ENCODE measurements at places on chromosomes 16 and 17.

- no peak for DNase-seq
Measured at GRCh38 chr17:57527221-57528057, 217.7 kb downstream of the CCDC182 start.

GRCh38 chr16:5444189-5444588 is 346.6 kb upstream of the EEF2KMT start:
- no peak for DNase-seq

GRCh38 chr17:81264640-81265039 is 25.5 kb downstream of the NDUFAF8 start:
- DNase-seq, result no peak

- DNase-seq, result peak; percentile 34
Measured at GRCh38 chr17:7833011-7833794, 814 bp upstream of the KDM6B start.

DNA sequence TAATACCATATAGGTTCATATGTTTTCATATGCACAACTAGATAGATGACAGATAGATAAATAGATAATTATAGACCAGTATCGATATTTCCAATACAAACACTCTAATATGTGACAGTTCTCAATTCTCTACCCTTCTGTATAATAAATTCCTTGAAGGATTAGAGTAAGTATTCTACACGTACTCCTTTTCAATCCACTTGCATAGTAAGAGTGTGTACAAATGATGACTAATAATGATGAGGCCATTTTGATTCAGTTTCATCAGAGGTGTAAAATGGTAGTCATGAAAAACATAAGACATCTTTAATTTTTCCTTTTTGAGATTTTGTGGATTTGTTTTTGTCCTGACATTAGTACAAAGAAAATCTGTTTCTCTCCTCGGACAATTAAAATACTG is 188.3 kb upstream of the WSB1 start:
- DNase-seq, result no peak

GRCh38 chr17:63696381-63696961 is 3.5 kb downstream of the LIMD2 start:
- DNase-seq, result peak; percentile 59

- DNase-seq, result peak; percentile 51
Measured at GRCh38 chr17:35947156-35947585, 3.7 kb upstream of the LYZL6 start.

GRCh38 chr17:57109393-57110151 is 24.5 kb downstream of the AKAP1 start:
- DNase-seq, result no peak

- no peak for DNase-seq
Measured at GRCh38 chr16:23024044-23024443, 125.2 kb downstream of the USP31 start.

GRCh38 chr17:68239632-68240366 is 8.0 kb upstream of the AMZ2 start:
- DNase-seq, result no peak

DNA sequence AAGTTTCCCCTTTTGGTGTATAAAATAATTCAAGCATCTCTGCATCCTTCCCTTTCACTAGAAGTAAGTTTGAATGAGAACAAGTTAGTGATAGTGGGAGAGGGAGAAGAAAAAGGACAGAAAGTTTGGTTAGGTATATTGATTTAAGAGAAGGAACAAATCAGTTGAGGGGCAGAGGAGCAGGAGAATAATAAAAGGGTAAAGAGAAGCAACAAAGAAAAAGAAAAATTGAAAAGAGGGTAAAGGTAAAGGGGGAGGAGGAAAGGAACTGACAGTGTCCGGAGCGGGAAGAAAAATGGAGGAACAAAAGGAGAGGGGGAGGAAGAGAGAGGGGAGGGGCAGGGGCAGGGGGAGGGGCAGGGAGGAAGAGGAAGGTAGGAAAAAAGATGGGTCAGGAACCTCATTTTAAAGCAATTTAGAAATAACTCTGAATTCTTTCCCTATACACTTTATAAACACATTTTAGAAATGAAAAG is 6.3 kb upstream of the IGF2BP1 start:
- DNase-seq, result no peak

DNA sequence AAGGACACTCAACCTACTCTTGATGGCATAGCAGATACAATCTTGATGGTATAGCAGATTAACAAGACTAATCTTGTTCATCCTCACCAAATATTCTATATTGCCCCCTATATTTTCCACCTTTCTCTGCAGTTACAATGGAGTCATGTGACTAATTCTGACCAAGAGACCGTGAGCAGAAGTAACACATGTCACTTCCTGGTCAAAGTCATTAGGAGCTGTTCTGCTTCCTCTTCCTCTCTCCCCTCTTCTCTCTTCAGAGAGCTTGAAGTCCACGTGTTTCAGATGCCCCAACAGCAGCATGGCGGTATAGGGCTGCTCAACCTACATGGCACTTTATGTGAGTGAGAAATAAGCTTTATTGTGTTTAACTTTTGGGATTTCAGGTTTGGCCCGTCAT is 55.3 kb upstream of the ERCC4 start:
- DNase-seq, result no peak

- no peak for DNase-seq
Measured at GRCh38 chr16:89981414-89981813, 32.9 kb downstream of the DEF8 start.

GRCh38 chr17:78689029-78689428 is 93.0 kb downstream of the CYTH1 start:
- no peak for DNase-seq

DNA sequence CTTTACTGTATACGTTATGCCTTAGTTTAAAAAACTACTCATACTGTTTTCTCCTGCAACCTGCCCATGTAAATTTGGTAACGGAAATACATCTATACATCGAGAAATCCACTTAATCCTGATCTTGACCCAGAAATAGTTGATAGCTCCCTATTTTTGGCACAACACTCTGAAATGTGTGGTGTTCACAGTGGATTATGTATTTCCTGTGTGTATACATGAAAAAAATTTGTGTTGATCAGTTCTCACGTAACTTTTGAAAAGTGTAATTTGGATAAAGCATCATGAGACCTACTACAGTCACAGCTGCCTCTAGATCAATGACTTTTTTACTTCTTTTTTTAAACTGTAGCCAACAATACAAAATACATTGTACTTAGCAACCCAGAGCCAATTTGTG is 90.7 kb downstream of the VMP1 start:
- no peak for DNase-seq

DNA sequence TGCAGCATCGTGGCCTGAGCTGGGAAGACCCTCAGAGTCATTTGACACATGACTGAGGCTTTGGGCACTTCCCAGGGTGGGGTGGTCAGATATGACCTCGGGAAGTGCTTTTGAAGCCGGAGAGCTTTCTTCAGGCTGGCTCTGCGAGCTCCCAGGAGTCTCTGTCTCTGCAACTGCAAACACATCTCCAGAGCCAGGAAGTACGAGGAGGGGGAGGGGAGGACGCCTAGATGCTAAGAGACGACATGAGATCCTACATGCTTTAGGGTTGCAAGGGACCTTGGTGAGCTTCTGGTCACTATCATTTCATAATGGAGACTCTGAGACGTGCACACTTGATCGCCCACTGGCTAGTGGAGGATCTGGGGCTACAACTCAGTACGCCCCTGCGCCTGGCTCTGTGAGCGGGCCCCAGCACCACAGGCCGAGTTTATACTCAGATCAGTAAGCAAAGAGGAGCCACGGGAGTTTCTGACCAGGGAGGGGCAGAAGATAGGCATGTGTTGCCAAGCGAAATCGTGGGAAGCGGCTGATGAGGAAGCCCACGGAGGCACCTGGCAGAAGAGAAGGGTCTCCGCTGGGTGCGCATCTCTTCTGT is 527 bp upstream of the MGAT5B start:
- DNase-seq, result no peak

DNA sequence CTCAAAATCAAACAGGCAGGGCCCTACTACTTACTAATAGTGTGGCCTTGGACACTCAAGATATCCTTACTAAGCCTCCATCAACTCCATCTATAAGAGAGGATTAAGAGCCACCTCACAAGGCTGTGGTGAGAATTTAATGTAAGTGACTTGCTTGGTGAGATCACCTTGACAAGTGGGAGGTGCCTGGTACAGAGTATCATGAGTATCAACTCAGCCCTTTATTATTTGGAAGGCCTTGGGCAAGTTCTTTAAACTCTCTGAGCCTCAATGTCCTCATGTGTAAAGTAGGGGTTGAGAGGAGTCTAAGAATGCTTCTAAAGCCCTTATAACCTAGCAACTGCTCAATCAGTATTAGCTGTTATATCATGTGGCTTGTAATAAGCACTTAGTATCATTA is 15.0 kb downstream of the THUMPD1 start:
- no peak for DNase-seq

GRCh38 chr17:78146881-78147280 is 696 bp downstream of the C17orf99 start:
- DNase-seq, result no peak

GRCh38 chr17:44663095-44663494 is 6.8 kb downstream of the MEIOC start:
- DNase-seq, result no peak

- no peak for DNase-seq
Measured at GRCh38 chr16:90035902-90036301, 16.6 kb upstream of the DBNDD1 start.

DNA sequence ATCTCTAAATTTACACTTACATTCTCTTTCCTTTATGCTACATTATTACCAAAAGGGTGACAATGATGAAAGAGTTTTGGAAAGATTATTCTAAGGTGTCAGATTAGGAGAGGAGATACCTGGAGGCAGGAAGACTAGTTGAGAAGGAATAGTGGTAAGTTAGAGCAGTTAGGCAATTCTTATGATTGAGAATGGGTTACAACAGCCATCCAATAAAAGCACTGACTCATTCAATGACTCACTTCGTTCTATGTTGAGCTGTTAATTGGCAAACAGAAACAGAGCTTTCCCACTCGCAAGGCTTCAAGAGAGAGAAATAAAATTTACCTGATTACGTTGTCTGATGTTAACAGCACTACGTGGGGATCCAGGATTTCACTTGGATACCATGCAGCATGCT is 5.8 kb downstream of the NUP88 start:
- no peak for DNase-seq

GRCh38 chr17:2090804-2091534 is 36.1 kb downstream of the HIC1 start:
- no peak for DNase-seq

GRCh38 chr17:81384929-81385319 is 10.3 kb upstream of the BAHCC1 start:
- DNase-seq, result no peak

GRCh38 chr16:83652943-83653342 is 154.8 kb upstream of the HSBP1 start:
- no peak for DNase-seq

- no peak for DNase-seq
Measured at GRCh38 chr17:83122834-83123233, 43.4 kb downstream of the METRNL start.

- DNase-seq, result no peak
Measured at GRCh38 chr17:16446338-16446983, 31.1 kb downstream of the TRPV2 start.

- no peak for DNase-seq
Measured at GRCh38 chr16:15739950-15740349, 89.9 kb downstream of the NDE1 start.

- DNase-seq, result peak; percentile 50
Measured at GRCh38 chr16:29744541-29745101, 1.2 kb downstream of the C16orf54 start.

DNA sequence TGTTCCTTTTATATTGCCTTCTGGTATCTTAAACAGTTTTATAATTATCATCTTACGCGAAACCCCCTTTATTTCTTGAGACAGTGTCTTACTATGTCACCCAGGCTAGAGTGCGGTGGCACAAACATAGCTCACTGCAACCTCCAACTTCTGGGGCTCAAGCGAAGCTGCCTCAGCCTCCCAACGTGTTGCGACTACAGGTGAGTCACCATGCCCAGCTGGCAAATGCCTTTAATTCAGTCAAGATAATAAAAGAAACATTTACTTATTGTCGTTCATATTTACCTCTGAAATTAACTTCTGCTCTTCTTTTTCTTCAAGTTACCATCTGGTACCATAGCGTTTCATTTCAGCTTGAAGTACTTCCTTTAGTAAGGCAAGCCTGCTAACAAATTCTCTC is 43.9 kb downstream of the FBXL20 start:
- no peak for DNase-seq

- no peak for DNase-seq
Measured at GRCh38 chr17:48238933-48239602, 131.5 kb downstream of the SNX11 start.

DNA sequence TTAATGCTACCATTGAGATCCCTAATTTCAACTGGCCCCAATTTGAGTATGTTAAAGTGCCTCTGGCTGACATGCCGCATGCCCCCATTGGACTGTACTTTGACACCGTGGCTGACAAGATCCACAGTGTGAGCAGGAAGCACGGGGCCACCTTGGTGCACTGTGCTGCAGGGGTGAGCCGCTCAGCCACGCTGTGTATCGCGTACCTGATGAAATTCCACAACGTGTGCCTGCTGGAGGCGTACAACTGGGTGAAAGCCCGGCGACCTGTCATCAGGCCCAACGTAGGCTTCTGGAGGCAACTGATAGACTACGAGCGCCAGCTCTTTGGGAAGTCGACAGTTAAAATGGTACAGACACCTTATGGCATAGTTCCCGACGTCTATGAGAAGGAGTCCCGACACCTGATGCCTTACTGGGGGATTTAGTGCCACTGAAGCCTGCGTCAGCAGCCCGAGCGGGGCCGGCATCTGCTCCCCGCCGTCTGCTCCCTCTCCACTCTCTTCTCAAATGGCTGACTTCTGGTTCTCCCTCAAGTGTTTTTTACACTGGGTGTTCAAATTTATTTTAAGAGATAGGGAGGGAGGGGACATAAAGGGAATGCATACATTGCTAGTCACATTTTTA is 22.9 kb downstream of the DUSP14 start:
- DNase-seq, result no peak

DNA sequence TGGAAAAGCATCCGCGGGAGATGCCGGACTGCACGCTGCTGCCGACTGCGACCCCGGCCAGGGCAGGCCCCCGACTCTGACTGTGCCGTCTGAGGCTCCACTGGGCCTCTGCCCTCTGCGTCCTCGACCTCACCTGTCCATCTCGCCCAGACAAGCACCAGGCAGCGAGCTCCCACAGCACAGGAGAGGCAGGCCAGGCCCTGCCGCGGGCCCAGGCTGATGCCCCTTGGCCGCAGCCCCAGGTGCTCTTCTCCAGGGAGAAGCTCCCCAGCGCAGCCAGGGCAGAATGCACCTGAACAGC is 98.1 kb upstream of the DNAH17 start:
- no peak for DNase-seq

DNA sequence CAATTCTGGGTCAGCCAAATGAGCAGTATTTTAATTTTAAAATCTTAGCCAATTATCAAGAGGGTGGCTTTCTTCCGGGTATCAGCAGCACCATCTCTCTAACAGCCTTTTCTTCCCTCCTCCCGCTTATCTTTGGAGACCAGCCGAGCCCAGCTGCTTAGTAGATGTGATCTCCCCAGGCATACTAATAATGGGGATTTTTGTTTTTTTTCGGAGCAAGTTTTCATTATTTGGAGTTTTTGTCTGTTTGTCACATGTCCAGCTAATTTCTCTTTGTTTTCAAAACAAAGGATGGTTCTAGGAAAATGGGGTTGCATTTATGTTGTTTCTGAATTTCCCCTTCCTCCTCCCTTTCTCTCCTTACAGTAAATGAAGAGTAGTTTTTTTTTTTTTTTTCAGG is 170.5 kb upstream of the MPHOSPH6 start:
- no peak for DNase-seq
